ENCODE measurements at places on chromosomes 3 and 15.

DNA sequence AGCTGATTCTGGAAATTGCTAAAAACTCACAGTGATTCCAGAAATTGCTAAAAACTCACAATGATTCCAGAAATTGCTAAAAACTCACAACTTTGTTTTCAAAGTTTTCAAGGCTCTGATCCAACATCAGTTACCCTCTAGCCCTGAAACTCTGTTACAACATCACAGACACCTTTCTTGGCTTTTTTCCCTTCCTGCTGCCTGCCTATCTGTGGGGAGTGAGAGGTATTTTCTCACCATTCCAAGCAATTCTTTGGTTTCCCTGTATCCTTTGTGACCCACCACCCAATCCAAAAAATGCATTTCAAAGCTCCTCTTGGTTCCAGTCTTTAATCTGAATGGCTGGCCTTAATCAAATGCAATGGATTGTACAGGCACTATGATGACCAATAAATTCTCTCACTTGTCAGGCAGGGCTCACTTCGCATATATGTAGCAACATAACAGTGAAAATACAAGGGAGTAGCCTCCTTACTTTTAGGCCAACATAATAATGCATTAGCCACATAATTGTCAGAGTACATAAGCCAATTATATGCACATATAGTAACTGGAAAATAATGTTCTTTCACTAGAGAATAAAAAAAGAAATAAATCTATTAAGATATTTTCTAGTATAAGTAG lies 1139.0 kb downstream of the ROBO2 start:
- no peak for DNase-seq

DNA sequence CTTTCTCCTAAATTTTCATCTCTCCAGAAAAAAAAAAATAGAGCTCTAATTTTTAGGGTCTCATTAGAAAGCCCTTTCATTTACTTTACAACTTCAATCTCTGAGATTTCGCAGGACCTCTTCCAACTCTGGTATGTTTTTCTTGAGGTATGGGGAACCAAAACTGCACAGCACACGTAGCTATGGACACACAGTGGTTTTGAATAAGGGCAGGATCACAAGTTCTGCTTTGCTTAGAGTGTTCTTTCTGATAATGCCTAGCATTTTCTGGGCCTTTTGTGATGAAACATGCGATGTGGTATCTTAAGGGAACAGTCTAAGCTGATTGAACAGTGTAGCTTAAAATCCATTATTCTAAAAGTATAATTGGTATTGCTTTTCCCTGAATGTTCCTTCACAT lies 25.3 kb downstream of the ZNF592 start:
- no peak for DNase-seq

DNA sequence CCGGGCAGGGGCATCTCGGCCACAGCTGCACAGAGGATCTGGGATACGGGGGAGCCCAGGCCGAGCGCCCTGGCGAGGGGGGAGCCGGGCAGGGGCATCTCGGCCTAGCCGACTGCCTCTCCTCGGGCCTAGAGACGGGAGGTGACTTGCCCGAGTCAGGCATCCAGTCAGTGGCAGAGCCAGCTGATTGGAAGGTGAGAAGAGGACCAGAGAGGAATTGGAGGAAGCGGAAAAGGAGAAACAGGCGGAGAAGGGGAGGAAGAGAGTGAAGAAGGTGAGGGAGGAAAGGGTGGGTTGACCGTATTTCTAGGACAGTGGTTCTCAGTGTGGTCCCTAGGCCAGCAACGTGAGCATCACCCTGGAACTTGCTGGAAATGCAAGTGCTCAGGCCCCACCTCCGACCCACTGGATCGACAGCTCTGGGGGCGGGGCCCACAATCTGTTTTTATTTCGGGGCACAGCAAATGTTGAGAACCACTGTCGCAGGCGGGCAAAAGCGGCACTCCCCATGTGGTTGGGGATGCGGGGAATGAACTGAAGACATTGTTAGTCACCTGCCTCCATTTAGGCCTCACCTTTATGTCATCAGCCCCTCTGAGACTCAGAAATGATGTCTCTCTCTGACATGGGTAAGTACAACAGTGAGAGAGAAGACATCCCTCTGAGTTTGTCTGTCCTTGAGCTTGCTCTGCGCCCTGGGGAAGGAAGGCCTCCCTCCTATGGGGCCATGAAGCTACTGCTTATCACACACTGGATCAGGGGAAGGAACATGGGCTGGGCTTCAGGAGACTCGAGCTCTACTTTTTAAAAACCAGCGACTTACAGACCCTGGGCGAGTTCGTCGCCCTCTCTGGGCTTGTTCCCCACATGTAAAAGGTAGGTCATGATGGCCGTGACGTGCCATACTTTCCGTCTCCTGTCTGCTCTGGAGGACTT lies 1.0 kb upstream of the MELTF start:
- DNase-seq: no peak

DNA sequence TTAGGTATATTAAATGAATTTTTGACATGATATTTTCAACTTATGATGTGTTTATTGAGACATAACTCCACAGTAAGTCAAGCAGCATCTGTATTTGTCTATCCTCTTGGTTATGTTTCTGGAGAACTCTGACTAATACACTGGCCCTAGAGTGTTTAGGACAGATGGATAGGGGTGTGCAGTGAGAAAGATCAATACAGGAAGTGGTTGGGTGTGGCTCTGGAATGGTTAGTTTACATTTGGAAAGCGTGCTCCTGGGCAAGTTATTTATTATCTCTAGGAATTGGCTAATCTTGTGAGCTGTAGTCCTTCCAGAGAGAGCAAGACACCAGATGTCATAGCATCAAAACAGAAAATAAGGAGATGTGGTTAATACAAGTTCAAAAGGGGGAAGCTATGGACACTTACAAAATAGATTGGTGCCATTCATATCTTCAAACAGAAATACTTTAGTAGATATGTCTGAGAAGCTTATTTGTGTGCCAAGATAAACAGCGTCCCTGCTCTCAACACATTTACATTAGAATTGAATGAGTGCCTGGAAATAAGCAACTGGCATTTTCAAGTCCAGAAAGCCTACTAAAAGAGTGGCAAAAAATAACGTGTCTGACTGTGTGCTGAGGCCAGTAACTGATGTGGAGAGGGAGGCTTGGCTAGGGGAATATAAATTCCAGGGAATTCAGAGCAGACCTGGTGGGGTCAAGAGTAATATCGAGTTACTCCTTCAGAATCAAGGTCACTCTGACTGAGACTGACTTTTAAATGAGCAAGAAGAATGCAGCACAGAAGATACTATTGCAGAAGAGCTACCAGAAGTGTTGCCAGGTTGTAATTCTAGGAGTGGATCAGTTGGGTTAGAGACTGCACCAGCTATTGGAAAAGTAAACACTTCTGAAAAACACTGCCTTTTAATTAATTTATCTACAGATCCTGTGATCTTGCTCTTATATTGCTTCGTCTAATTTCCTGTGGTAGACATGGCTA lies 33.4 kb upstream of the PLAAT1 start:
- DNase-seq: no peak

GRCh38 chr15:50135031-50135551 lies 16.1 kb upstream of the ATP8B4 start:
- no peak for DNase-seq

DNA sequence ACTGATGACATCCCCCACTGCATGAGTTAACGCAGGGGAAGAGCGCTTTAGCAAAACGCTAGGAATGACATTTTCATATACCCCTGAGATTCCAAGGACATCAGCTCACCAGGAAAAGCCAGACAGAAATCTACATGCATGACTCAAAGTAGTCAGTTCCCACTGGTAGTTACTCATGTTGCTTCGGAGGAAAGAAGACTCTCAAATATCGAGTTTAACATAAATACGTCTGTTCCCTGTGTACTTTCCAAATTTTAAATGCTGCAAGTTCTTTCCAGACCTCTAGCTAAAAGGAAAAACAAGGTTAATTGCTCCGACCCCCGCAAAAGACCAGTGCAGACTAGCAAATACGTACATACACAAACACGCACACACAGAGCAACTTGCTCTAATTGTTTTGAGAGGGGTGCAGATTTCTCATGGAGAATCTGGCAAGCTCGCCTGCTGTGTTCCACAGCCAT lies 115.4 kb upstream of the PRICKLE2 start:
- no peak for DNase-seq

DNA sequence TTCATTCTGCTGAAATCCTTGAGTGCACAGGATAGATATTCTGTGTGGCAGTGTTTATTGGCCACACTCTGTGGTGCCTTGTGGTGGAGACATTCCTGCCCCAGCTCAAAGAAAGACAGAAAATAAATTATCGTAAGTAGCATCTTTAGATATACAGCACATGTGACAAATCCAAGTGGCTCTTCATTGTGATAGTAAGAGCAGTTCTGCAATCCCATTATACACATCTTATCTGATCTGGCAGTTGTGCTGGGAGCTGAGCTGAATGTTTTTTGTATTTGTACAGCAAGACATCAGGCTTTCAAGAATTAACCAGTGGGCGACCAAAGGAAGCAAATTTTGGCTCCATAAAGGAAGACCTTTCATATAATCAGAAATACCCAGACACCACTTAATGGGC lies 235.3 kb upstream of the MRPL3 start:
- DNase-seq: no peak

- DNase-seq: no peak
These were observed 446.9 kb upstream of the DPPA4 start for GRCh38 chr3:109784285-109784684.

GRCh38 chr3:162337630-162338029 lies 841.0 kb downstream of the OTOL1 start:
- DNase-seq: no peak

DNA sequence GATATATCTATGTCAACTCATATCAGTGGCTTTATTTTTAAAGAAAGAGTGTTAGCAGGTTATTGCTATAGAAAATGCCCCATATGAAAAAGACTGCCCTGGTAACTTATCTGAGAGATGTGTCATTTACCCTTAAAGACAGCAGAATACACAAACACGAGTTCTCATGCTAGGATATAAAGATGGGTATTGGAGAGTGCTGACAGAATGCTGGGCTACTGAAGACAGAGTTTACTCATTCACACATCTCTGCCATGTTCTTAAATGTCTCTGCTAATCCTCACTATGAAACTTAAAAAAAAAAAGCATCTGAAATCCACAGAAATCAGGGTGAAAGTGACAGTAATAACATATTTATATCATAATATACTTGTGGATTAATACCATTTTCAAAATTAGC lies 126.7 kb downstream of the FOXP1 start:
- DNase-seq: no peak

DNA sequence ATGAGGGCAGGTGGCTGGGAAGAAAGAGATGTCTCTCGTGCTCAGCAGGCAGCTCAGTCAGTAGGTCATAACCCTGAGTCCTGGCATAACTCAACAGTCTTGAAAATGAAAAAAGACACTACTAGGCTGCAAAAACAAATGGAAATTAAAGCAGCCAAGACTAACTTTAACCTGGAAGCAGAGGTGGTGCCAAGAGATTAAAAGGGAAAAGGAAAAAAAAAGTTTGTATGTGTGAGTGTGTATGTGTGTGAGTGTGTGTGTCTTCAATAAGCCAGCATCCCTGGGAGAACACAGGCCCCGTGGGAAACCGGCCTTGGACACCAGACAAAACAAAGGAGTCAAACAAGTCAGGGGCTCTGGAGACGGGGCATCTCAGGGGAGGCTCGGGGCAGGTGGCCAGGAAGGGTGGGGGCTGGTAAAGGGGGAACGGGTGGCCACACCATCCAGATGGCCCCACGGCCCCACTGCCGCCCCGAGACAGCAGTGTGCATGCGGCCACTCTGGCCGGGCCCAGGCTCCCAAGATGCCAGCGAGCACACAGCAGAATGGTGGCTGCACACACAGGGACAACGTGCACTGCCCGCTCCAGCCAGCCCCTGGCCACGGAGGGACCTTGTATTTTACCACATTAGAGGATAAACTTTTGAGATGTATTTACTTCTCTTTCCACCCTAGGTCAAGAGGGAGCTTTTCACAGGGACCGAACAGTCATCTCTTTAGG lies 23.8 kb downstream of the CYFIP1 start:
- DNase-seq: no peak

- DNase-seq: peak; percentile 57
These were observed 238.4 kb upstream of the MDFIC2 start for GRCh38 chr3:70550723-70551319.

GRCh38 chr15:42144841-42145375 lies 11.5 kb downstream of the PLA2G4F start:
- no peak for DNase-seq

- no peak for DNase-seq
These were observed 10.1 kb downstream of the TOP2B start for GRCh38 chr3:25654576-25654975.

- no peak for DNase-seq
These were observed 45.9 kb upstream of the COL6A5 start for GRCh38 chr3:130299531-130299930.

DNA sequence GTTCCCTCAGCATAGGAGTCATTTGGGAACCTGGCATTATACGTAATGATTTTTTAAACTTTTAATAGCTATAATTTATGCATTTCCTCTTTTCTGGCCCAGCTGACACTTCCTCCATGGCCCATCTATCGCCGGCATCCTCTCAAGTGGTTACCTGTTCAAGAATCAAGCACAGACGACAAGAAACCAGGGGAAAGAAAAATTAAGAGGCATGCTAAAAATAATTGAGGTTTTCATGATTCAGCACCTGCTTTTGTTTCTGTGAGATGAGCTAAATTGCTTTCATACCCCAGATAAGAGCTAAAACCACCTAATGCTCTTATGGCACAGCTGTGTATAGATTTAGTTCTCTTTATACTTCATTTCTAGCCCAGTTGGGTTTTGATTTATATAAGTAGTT lies 1.7 kb downstream of the SPCS1 start:
- DNase-seq: no peak

DNA sequence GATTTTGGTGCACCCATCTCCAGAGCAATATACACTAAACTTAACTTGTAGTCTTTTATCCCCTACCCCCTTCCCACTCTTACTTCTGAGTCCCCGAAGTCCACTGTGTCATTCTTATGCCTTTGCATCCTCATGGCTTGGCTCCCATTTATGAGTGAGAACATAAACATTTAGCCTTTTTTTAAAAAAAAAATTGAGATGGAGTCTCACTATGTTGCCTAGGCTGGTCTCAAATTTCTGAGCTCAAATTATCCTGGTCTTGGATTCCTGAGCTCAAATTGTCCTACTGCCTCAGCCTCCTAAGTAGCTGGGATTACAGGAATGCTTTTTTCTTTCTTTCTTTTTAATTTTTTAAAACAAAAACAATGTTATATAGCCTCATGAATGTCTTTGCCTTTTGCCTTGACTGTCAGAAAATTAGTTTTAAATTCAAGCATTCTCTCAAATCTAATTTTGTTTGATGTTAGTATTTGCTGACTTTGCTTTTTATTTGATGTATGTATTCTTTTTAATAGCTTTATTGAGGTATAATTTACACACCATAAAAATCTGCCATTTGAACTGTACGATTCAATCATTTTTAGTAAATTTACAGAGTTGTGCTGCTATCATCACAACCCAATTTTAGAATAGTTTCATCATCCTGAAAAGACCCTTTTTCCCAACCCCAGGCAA lies 46.9 kb downstream of the NFKBIZ start:
- no peak for DNase-seq

- DNase-seq: no peak
These were observed 74.6 kb upstream of the GOLGA8J start for GRCh38 chr15:30008156-30008555.

DNA sequence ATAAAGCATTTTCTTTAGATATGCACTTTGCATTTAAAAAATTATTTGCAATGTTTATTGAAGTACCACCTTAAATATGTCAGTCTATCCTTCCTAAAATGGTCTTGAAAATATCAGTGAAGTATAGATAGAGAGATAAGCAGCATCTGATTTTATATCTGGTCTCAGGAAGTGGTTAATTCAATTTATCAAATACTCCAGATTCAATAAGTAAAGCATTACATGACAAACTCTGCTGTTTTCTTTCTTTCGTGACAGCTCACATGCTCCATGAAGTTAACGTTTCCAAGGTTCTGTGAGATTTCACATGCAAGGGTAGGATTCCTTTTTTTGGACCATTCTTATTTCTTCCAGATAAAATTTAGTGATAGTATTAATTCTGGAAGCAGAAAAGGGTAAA lies 775.4 kb upstream of the ROBO1 start:
- DNase-seq: no peak

All from stimulated activated CD8-positive, alpha-beta memory T cell treated with anti-CD3 and anti-CD28 coated beads, Interleukin-4, amount 100 ng/mL, for 4 hours (primary cell).